ENCODE measurements at places on chromosomes 3 and 15.

DNA sequence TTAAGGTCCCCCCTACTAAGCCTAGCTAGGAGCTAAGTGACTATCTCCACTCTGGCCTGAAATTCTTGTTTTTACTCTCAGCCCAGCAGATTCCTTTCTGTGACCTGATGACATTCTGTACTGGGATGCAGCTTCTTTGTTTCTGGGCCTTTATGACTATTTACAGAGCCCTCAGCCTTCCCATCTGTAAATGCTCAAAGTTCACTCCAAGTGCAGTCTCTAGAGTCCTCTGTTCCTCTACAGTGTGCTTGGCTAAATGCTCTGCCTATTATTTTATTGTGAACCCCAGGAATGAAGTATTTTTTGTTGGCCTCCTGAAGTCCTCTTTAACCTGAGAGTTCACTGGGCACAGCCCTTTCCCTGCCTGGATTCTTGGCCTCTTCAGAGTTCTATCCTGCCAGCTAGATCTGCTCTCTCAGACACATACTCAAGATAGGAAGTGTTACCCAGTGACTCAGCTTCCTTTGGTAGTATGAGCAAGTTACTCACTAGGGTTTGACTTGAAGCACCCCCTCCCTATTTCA, 278.1 kb upstream of the P2RY1 start:
- DNase-seq = no peak

- no peak for DNase-seq
Measured at GRCh38 chr3:81713031-81713430, 48.4 kb downstream of the GBE1 start.

DNA sequence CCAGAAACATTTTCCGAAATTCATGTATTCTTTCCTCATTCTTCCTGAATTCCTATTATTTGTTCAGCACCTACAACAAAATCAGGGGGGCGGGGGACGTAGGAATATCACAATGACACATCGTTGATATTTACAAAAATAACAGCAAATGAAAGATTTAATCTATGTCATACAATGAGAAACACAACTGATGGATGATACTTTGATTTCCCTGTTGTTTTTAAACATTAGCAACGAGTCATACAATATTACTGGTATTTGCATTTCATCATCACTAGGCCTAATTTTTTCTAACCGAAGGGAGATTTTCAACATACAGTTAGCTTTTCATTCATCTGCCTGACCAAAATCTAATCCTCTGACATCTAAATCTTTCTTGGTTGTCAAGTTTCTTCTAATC, 45.3 kb upstream of the INO80 start:
- DNase-seq = no peak

DNA sequence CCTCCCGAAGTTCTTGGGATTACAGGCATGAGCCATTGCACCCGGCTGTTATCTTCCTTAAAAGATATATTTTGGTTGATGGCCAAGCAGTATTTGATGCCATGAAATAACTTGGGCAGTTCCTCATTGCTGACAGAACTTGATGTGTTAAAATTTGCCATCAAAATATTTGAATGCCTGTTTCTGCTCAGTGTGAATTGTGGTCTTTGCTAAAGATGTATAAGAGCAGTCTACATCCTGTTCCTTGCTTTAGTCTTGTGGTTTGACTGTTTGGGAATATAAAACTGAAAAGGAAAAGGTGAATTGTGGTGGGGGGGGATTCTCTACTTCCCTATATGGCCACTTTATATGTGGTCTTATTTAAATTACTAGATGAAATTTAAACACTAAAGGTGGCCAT, 14.0 kb downstream of the TRIM71 start:
- DNase-seq = no peak

GRCh38 chr15:50939911-50940310, 31.4 kb downstream of the AP4E1 start:
- no peak for DNase-seq

GRCh38 chr3:48426944-48427629, 2.8 kb downstream of the PLXNB1 start:
- no peak for DNase-seq

DNA sequence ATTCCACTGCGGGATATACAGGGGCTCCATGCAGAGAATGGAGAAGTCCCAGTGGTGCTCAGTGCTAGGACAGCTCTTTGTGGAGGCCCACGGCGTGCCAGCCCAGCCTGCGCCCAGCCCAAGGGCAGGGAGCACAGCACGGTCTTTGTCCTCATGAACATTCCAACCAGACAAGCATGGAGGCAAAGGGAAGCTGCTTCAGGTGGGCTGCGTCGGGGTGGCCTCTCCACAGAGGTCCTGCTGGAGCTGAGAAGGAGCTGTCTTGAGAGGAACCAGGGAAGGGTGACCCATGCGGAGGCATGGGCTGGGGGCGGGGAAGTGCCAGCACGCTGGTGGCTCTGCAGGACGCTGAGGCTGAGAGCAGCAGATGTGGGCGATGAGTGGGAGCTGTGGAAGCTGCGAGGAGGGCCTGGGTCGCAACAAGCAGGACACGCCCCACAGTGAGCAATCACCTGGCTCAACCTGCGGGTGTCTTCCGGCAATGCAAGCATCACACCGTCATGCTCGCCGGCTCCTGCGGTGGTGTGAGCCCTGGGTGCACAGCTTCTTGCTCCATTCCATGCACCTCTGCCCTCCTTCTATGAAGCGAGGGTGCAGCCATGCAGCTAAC, 14.0 kb upstream of the KLF15 start:
- DNase-seq = no peak
